ENCODE measurements at places on chromosomes 5 and 9.

DNA sequence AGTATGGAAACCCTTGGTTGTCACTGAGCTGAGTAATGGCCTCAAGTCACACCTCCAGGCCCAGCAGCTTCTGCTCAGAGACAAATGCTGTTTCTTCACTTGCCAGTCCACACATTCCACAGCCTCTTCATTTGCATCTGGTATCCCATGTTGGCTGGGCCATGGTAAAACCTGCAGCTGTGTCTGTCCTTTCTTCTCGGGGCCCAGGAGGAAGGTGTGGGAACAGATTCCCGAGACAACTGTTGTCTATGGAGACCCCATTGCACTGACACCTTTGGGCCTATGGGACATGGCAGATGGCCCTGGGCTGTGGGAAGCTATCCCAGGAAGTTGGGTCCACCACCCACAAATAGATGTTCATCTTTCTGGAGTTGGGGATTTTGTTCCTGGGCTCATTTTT lies 85.1 kb downstream of the MACROH2A1 start:
- DNase-seq: no peak

GRCh38 chr5:97297704-97298091 lies 114.7 kb upstream of the RIOK2 start:
- no peak for DNase-seq

DNA sequence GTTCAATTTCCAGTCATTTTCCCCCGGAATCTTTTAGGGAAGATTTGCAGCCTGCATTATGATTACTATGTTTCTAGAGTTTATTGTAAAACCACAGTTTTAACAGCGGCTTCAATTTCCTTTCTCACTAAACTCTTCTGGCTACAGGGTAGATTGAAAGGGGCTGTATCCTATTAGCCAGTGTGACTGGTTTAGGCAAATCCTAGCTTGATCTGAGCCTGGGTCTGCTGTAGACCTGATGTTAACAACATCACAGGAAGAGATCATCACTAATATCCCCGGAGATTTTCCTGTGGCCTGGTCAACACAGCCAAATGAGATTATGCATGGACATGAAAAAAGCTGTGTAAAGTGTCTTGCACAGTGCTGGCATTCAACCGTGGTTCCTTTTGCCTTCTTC lies 33.4 kb downstream of the STOM start:
- DNase-seq: no peak

GRCh38 chr5:65247594-65247993 lies 234.1 kb downstream of the ADAMTS6 start:
- peak; percentile 40 for DNase-seq

DNA sequence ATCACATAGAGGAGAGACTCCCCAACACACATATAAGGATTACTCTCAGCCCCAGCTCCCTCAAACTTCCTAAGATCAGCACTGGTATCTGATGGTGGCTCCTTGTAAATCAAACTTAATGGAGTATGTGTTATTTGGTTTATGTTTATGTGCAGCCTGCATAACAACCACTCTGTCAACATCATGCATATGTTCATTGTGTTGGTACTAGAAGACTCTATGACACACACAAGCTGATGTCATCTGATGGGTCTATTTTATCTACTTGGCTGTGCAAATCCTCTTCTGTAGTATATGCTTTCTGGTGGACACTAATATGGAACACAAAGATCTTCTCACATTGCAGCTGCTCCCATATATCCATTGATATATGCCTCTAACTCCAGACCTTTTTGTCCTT lies 134.0 kb upstream of the FAM174A start:
- no peak for DNase-seq

DNA sequence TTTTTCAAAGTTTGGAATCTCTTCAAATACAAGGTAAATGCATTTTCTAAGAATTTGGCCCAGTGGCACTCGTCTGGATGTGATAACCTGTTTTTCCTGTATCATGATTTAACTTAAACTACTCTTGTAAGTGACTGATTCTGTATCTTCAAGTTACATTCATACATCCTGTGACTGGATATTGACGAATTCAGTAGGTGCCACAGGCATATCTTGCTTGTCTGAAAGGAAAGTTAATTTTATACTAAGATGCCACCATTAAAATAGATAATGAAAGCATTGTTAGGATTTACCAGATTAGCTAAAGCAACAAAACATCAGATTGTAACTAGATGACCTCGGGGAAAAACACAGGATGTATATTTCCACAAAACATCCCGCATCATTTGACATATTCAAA lies 175.3 kb upstream of the ZNF608 start:
- no peak for DNase-seq

DNA sequence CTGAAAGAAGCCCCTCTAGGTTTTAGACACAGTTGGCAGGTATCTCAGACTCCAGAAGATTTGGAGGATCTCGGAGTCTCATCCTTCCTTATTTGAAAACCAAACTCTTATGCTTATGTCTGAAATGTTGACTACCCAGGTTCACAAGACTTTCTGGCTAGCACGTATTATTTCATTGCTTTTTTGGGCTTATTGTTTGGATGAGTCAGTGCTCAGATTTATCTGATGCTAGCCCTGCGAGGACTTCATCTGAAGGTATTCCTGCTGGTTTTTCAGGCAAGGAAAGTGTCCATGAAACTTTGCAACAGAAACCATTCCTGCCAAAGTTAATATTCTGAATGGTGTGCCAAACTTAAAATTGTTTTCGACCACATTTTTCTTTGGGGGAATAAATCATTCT lies 8.5 kb downstream of the OSTF1 start:
- peak; percentile 42 for DNase-seq

Data from ELR (cell line).